ENCODE measurements at places on chromosomes 13 and 19.

- DNase-seq = no peak
Observed at GRCh38 chr13:40622246-40622645, 44.2 kb downstream of the FOXO1 start.

- no peak for DNase-seq
Observed at GRCh38 chr13:67328895-67329294, 98.8 kb upstream of the PCDH9 start.

- DNase-seq = no peak
Observed at GRCh38 chr13:39956036-39956435, 300.6 kb downstream of the COG6 start.

GRCh38 chr19:2186071-2186846, 22.5 kb downstream of the DOT1L start:
- peak; percentile 97 for DNase-seq

DNA sequence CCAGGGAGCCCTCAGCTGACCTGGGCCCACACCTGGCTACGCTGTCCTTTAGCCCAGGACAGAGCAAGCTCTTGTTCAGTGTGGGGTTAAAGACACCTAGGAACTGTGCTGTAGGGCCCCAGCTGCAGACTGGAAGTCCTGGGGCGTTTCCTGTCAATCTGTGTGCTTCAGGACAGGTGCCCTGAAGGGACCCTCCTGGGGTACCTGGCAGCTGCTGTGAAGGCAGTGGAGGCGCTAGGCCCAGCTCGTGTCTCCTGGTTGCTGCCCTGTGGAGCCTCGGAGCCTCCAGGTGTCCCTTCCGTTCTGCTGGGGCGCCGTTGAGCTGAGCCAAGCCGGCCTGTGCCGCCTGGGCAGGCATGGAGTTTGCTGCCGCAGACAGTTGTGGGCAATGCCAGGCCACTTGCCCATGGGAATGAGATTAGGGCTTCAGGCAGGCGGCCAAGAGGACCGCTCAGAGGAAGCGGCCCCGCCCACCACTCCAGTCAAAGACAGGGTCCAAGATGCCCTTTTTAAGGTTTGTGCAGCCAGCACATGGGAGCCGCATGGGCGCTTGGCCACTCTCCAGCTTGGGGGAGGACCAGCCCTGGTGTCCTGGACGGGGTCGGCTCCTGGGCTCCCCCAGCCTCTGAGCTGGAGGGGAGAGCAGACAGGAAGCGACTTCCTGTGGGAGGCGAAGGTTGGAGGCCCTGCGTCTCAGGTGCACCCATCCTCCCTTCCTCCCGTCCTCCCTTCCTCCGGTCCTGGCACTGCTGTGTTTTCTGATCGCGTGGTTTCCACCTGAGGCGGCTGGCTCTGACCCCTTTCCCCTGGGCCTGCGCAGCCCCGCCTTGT, 4.0 kb downstream of the PTBP1 start:
- DNase-seq = no peak

GRCh38 chr13:20411638-20412342, 113.9 kb downstream of the CRYL1 start:
- no peak for DNase-seq
